Dermis microvascular lymphatic vessel endothelial cell (primary cell): ENCODE measurements at places on chromosomes 4 and X. TPM values are rescaled to one million over a fixed set of nuclear protein-coding genes. Genes with fewer than 3 reads are reported as not detected.

DIAPH2 gene
- total RNA-seq: 16.2 and 17.8 TPM in 2 replicates

MAGEB6 gene
- total RNA-seq: not detected in 2 replicates

COMMD8 gene
- total RNA-seq: 13.1 and 18.6 TPM in 2 replicates

DDIT4L gene
- total RNA-seq: 2.0 and 4.1 TPM in 2 replicates

TLR3 gene
- 0.51 and 0.76 TPM in 2 replicates for total RNA-seq

FGF2 gene
- 7.0 and 10.3 TPM in 2 replicates for total RNA-seq

KCNIP4 gene
- total RNA-seq: not detected in 2 replicates

CD38 gene
- total RNA-seq: 3.6 and 44.6 TPM in 2 replicates

OGT gene
- total RNA-seq: 65.6 and 117 TPM in 2 replicates

ARSJ gene
- 15.3 and 15.4 TPM in 2 replicates for total RNA-seq

SMIM10L2A gene
- total RNA-seq: 0.90 and 1.6 TPM in 2 replicates

ESX1 gene
- total RNA-seq: under 0.01 and 0.13 TPM in 2 replicates

HSD17B11 gene
- total RNA-seq: 31.7 and 32.9 TPM in 2 replicates

HUWE1 gene
- 65.9 and 76.1 TPM in 2 replicates for total RNA-seq

ART3 gene
- not detected in 2 replicates for total RNA-seq

CFP gene
- total RNA-seq: 0.13 and 0.26 TPM in 2 replicates

ARAP2 gene
- under 0.01 and 0.13 TPM in 2 replicates for total RNA-seq

RHOXF2 gene
- total RNA-seq: not detected in 2 replicates

LEF1 gene
- 0.13 TPM in 1 of 2 replicates, not detected in the other for total RNA-seq

MAGEB2 gene
- total RNA-seq: not detected in 2 replicates
